ENCODE measurements at places on chromosomes 2 and 18.
A peak's percentile ranks its signal among the peaks of the same experiment; 100 is the strongest.

DNA sequence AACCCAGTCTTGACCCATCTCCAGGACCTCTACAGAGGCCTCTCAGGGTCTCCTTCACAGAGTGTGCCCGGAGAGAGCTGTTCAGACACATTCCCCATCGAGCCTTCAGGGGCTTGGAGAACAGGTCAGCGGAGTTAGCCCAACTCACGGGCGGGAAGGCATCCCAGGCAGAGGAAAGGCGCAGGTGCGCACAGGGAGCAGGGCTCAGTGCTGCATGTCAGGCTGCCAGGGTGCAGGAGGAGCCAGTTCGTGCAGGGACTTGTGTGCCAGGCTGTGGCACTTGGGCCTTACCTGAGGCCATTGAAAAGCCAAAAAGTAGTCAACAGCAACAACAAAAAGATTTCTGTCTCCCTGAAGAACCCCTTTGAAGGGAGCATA is 104.0 kb downstream of the ITGB1BP1 start:
- DNase-seq = no peak

GRCh38 chr2:23441414-23441813 is 56.4 kb downstream of the KLHL29 start:
- no peak for DNase-seq

DNA sequence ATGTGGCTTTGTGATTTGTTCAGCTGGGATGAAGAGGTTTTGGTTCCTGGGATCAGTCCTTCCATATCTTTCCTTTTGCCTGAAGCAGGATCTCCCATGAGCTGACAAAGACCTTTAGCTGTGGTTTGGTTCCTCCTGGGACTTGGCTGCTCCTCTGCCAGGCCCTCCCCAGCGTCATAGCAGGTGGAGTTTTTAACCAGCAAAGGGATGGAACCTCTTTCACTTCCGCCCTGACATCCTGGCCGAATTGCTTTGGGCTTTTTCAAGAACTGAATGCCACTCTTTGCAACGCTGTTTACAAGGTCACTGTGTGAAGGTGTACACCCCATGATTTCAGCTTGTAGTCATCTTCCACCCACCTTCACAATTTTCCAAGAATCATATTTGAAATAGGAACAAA is 390 bp downstream of the PCARE start:
- DNase-seq = no peak

DNA sequence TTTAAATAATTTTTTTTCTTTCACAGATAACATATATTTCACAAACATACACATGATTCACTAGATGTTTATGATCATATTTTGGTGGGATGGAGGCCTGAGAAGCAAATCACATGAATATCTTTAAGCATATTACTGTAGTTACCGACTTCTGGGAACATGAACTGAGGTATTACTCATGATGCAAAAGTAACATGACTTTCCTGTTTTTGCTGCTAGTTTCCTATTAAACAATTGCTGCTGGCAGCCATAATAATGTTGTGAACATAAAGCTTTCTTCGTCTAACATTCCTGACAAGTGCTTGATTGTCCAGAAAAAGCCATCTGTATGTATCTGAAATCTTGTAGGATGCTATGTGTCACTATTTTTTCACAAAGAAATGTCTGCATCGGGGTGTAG is 145.4 kb downstream of the MTX2 start:
- DNase-seq = no peak

DNA sequence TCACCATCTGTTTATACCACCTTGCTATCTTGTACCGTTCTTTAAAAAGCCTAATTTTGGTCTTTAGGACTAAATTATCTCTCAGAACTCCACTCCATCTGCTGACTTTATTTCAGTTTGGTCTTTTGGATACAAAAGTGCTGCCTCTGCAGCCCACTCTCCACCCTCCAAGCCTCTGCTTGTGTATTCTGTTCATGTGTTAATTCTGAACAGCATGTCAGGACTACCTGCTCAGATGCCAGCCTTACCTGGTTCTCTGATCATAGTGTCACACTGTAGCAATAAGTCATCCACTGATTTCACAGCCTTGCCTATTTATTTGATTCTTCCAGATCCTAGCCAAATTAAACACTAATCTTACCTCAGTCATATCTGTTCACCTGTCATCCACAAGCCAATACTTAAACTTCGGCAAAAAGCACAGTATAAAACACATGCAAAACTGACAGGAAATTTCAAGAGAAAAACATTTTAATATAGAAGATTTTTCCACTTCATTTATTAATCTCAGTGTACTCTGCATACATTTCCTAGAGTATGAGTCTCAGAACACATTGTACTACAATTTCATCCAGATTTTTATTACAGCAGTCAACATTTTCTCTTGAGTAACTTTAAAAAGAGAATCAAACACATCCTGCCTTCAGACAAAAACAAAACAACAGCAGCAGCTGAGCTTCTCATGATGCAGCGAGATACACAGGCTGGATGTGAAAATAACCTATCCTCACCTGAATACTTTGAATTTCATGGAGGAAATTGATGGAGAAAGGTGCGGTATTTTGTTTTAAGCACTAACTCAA is 64.9 kb downstream of the PPP1R1C start:
- no peak for DNase-seq

DNA sequence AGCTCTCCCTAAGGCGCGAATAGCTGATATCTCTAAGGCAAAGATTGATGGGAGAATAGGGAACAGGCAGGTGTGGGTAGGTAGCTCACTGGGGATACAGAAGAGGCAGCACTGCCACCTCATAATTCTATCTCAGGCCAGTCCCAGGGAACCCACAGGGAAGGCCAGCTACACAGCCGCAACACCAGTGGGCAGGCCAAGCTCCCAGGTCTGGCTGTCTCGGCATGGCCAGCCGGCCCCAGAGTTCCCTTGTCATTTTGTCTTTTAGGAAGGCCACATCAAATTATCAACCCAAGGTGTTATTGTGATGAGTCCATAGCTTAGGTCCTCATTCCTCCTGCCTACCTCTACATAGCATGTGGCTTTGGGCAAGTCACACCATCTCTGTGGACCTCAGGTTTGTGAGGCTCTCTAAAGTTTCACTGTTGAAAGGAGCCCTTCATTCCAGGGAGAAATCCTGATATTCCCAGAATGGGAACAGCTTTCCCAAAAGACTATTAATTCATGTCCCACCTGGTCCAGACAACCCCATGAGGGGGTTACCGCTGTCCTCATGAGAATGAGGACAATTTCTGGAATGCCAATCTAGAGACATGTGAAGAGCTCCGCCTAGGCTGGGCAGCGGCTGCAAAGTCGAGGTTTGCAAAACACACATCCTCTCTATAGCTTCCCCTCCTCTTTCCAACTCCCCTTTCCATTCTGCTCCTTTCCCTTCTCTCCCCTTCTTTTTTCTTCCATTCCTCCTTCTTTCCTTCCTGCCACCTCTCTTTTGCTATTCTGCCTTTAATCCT is 287.1 kb upstream of the ID2 start:
- no peak for DNase-seq

- DNase-seq = peak; percentile 88
These were observed 20.5 kb upstream of the RPL37A start for GRCh38 chr2:216478151-216478550.

DNA sequence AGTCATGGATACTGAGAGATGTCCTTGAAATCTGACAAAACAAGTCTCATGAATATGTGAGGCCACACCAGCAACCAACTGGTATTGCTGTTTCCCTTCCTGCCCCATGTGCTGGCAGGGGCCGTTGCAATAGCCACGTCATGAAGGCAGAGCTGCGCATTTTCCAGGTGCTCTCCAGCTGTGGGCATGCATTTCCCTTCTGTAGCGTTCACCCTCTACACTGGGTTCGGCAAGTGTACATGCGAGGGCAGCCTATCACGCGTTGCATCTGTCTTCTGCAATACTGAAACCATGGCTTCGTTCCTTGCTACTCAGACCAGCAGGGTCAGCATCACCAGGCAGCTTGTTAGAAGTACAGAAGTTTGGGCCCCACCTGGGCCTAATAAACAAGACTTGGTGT is 17.4 kb downstream of the ARL4C start:
- DNase-seq = no peak

DNA sequence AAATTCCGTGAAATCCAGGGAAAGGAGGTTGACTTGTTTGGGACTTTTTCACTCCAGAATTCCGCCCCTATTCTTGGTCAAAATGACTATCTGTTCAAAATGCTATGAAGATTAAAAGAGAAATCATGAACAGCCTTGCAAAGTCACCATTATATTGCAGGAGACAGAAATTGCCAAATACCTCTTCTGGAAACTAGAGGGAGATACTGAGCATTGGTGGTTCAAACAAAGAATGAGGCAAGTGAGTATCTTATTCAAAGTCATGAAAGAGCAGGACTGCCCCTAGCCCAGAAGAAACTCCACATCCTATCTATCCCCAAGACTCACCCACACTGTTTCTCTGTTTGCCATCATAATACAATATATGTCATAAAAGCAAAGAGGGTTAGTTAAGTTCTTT is 862.3 kb upstream of the POU3F3 start:
- peak; percentile 4 for DNase-seq

DNA sequence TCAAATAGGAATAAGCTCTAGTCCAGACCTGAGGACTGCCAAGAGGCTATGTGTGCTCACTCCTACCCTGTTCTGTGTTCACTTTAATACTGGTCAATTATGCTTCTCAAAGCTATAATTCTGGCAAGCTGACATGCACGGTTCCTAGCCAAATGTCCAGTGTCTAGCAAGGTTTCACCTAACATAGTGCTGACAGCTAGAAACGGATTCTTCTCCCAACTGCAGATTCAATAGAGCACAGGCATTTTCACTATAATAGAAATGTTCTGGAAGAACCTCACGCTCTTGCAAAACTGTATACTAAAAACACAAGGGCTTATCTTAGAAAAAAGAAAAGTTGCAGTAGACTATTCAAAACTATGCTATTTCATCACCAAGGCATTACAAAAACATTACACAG is 45.1 kb downstream of the HDAC4 start:
- no peak for DNase-seq

DNA sequence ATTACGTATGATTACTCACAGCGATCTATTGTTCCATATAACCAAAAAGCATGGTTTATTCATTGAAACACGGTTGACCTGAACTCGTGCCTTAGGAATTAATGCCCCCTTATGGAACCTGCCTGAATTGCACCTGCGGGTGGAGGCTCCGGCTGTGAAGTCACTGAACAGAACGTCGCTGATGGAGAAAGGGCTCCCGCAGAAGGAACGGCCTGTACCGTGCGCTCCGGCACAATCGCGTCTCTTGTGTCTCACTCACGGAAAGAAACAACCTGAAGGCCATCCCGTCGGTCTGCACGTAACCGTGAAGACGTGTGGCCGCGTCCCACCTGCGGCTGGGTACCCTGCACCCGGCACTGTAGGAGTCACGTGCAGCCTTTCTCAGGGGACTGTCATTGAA is 133.1 kb downstream of the NFATC1 start:
- peak; percentile 48 for DNase-seq

DNA sequence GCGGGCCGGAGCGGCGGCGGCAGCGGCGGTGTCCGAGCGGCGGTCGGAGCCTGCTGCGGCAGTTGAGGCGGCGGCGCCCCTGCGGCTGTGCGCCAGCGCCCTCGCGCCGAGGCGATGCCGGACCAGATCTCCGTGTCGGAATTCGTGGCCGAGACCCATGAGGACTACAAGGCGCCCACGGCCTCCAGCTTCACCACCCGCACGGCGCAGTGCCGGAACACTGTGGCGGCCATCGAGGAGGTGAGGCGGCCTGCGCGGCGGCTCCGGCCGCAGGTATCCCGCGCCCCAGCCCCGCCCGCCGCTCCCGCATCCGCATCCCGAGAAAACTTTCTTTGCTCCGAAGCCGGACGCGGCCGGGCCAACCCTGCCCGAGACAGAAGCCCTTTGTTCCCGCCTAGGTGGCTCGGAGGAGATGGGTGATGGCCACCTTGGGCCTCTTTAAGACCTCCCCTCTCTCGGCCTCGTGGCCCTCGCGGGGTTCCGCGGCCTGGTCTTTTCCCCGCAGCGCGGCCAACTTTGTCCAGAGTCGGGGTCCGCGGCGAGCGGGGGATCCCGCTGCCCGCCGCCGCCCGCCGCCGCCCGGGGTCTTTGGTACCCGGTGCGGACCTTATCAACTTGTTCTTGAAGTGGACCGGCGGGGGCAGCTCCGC is 504 bp downstream of the ASAP2 start:
- no peak for DNase-seq

- DNase-seq = peak; percentile 8
These were observed 28.4 kb downstream of the GREB1L start for GRCh38 chr18:21270453-21270852.

GRCh38 chr18:57427429-57428201 is 7.6 kb upstream of the ONECUT2 start:
- DNase-seq = no peak

- DNase-seq = peak; percentile 75
These were observed 11.3 kb downstream of the IL1RN start for GRCh38 chr2:113138428-113139322.

All from bronchial epithelial cell (primary cell).